ENCODE measurements at places on chromosomes 1 and 21. TPM values are rescaled to one million over a fixed set of nuclear protein-coding genes. Genes with fewer than 3 reads are reported as not detected.

Gene S100A7A
- total RNA-seq = not detected

Gene CACNA1S
- total RNA-seq = not detected

Gene EDN2
- not detected for total RNA-seq

Gene SPRR1A
- not detected for total RNA-seq

Gene HCRTR1
- total RNA-seq = not detected

Gene KCNC4
- total RNA-seq = 2.6 TPM

- H3K27ac ChIP-seq = no peak overlapping the region
- H3K36me3 ChIP-seq = no peaks in the 10 kb centered on the region
- no peak overlapping the region for H3K4me3 ChIP-seq
- peak; percentile 43 for DNase-seq
- no peaks in the 10 kb centered on the region for H3K4me1 ChIP-seq
Observed at GRCh38 chr1:184483101-184483683, 96.4 kb downstream of the C1orf21 start.

DNA sequence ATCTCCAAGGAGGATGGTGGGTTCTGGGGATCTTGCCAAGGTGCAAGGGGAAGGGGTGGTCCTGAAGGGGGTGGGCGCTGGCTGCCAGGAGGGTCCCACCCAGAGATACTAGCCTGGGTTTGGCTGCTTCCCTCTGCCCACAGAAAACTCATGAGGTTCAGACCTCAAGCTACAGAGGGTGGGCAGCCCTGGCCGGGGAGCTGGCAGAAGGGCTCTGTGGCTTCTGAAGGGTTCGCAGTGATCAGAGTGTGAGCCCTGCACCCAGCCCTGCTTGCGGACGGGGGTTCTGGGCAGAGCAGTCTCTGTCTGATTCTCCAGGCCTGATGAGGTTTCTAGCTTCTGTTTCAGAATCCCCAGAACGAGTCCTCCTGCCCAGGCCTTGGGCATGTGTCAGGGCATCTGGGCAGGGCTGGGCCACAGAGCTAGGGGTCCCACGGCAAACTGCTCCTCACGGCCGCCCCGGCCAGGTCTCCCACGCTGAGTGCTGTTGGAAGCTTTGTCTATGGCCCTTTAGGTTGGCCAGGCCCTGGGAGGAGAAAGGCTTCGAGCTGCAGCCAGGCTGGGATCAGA lies 635 bp upstream of the MMEL1 start:
- no peak overlapping the region for H3K4me3 ChIP-seq
- no peaks in the 10 kb centered on the region for H3K4me1 ChIP-seq
- no peaks in the 10 kb centered on the region for H3K36me3 ChIP-seq

DNA sequence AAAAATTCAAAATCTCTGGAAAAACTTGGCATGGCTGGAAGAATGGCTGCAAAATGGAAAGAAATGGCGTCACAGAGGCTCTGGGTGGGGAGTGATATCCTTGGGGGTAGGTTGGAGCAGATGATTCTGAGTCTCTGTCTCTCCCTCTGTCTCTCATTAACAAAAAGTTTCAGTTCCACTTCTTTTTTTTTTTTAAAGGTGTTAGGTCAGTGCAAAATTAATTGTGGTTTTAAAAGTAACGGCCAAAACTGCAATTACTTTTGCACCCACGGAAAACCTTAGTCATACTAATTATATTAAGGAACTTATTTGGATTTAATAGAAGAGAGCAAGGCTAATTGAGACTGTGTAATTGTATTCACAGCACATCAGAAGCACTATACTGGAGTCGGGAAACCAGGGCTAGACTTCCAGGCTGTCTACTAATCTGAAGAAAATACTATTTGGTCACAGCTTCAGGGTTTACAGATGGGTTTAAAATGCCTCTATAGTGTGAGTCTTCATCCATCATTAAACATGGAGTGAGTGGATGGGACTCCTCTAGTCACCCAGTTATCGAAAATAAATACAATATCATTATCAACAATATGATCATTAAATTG lies 289.1 kb upstream of the PLD5 start:
- no peak overlapping the region for H3K4me3 ChIP-seq
- no peaks in the 10 kb centered on the region for H3K27me3 ChIP-seq
- H3K36me3 ChIP-seq = no peaks in the 10 kb centered on the region
- DNase-seq = no peak
- H3K4me1 ChIP-seq = no peaks in the 10 kb centered on the region
- no peak overlapping the region for H3K27ac ChIP-seq

DNA sequence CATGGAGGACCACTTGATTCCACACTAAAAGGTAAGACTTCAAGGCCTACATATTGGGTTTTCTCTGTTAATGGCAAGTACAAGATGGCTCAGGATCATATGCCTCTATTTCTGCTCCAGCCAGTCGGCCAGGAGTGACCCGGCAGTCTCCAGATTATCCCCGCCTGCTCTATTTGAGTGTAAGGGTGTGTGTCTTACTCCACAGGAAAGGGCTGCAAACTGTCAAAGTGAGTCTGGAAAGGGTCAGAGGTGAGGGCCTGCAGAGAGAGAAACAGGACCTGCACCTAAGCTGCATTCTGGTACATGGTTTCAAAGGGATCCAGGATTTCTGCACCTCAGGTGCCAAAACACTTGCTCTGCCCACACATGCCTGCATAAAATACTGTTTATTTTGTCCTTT lies 9.2 kb downstream of the ZNF692 start:
- no peaks in the 10 kb centered on the region for H3K27me3 ChIP-seq
- no peak overlapping the region for H3K4me3 ChIP-seq
- no peak overlapping the region for H3K27ac ChIP-seq
- DNase-seq = no peak
- H3K4me1 ChIP-seq = no peaks in the 10 kb centered on the region

DNA sequence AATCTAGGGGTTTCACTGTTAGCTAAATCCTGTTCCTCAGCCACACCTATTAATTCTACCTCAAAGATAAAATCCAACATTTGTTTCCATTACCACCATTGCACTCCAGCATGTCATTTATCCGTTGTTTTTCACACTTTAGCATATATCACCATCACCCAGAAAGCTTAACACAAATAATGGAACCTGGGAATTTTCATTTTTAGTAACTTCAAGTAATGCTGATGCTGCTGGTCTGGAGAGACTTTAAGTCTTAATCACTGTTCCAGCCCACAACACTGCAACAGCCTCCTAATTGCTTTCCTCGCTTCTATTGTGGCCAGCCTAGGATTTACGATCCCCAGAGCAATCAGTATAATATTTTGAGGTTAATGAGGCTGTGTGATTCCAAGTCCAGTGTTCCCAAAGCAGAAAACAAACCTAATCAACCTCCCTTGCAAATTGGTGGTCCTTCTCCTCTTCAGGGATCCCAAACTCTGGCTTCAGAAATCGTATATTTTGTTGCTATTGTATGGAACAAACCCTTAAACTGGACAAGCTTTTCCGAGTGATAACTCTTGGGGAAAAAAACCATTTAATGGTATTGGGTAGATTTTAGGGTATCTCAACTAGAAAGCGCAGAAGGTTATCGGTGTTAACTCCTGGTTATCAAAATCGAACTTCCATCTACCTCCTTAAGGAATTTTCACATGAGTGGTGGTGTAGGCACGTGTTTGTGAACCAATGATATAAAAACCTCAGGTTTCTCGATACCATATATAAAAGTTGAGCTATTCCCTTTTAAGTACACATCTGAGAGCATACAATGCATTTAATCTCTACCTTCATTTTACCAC lies 50.0 kb upstream of the BOLA1 start:
- no peaks in the 10 kb centered on the region for H3K27me3 ChIP-seq
- peaks cover 30% of the 10 kb centered on the region for H3K4me1 ChIP-seq
- no peak for DNase-seq
- peak overlapping the region; percentile 65 for H3K27ac ChIP-seq
- H3K4me3 ChIP-seq = peak overlapping the region; percentile 81

DNA sequence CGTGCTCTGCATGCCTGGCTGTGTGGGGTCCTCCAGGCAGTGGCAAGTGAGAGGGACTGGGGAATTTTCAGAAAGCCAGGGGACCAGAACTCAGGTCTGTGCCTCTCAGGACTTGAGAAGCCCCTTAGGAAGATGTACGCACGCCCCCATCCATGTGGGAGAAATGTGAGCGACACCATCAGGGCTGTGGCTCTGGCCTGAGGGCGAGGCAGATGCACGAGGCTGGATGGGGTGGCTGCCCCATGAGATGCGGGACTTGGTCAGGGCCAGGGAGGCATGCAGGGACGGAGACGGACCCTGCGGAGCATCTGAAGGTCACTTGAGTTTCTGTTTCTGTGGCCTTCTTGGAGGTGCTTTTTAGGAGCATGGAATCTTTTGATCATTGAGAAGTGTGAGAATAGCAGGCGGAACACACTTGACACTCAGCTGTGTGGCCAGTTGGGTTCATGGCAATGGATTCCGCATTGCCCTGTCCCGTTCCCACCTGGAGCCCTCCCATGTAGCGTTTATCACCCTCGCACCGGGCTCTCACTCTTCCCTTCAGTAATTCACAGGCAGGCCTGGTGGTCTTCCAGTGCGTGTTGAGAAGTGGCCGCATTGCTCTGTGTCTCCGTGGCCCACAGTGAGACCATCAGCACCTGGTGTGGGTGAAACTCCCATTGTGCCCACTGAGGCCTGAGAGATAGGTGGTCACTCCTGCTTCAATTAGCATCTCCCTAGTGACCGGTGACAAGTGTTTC lies 30.7 kb upstream of the ACTRT2 start:
- no peaks in the 10 kb centered on the region for H3K27me3 ChIP-seq
- no peak overlapping the region for H3K4me3 ChIP-seq
- H3K27ac ChIP-seq = no peak overlapping the region
- H3K36me3 ChIP-seq = no peaks in the 10 kb centered on the region
- H3K4me1 ChIP-seq = no peaks in the 10 kb centered on the region
- no peak for DNase-seq

GRCh38 chr1:55640708-55641473 lies 425.7 kb upstream of the USP24 start:
- DNase-seq = no peak
- no peaks in the 10 kb centered on the region for H3K4me1 ChIP-seq
- H3K36me3 ChIP-seq = no peaks in the 10 kb centered on the region
- H3K27ac ChIP-seq = no peak overlapping the region
- no peaks in the 10 kb centered on the region for H3K27me3 ChIP-seq
- no peak overlapping the region for H3K4me3 ChIP-seq

- no peaks in the 10 kb centered on the region for H3K27me3 ChIP-seq
- no peaks in the 10 kb centered on the region for H3K36me3 ChIP-seq
- no peak for DNase-seq
- no peak overlapping the region for H3K4me3 ChIP-seq
Observed at GRCh38 chr1:55464550-55464949, 249.4 kb upstream of the USP24 start.

GRCh38 chr1:43366601-43367025 lies 1.2 kb downstream of the ELOVL1 start:
- peak overlapping the region; percentile 69 for H3K4me3 ChIP-seq
- H3K36me3 ChIP-seq = peaks cover 31% of the 10 kb centered on the region
- peak overlapping the region; percentile 79 for H3K27ac ChIP-seq
- DNase-seq = no peak
- no peaks in the 10 kb centered on the region for H3K27me3 ChIP-seq
- H3K4me1 ChIP-seq = peaks cover 28% of the 10 kb centered on the region

All from astrocyte (in vitro differentiated cells and primary cell).